ENCODE measurements at places on chromosomes 4 and X.

DNA sequence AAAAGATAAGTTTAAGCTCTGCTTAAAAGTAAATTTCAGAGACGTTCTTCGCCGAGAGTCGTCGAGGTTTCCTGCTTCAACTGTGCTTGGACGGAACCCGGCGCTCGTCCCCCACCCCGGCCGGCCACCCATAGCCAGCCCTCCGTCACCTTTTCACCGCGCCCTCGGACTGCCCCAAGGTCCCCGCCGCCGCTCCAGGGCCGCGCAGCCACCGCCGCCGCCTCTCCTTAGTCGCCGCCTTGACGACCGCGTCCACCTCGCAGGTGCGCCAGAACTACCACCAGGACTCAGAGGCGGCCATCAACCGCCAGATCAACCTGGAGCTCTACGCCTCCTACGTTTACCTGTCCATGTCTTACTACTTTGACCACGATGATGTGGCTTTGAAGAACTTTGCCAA is 70.8 kb downstream of the FMR1NB start:
- no peak for DNase-seq

GRCh38 chr4:113935190-113935589 is 44.3 kb downstream of the ARSJ start:
- DNase-seq = no peak

GRCh38 chrX:20623448-20623847 is 356.7 kb upstream of the RPS6KA3 start:
- DNase-seq = peak; percentile 47

- peak; percentile 85 for DNase-seq
Measured at GRCh38 chr4:1683261-1683735, 815 bp downstream of the FAM53A start.

GRCh38 chr4:177706916-177707315 is 264.7 kb upstream of the AGA start:
- DNase-seq = no peak

- DNase-seq = peak; percentile 72
Measured at GRCh38 chr4:173257732-173258717, 76.1 kb downstream of the HMGB2 start.

- DNase-seq = peak; percentile 65
Measured at GRCh38 chr4:166293556-166293955, 420.5 kb downstream of the TLL1 start.

- DNase-seq = peak; percentile 80
Measured at GRCh38 chrX:154074199-154074598, 23.3 kb downstream of the MECP2 start.

DNA sequence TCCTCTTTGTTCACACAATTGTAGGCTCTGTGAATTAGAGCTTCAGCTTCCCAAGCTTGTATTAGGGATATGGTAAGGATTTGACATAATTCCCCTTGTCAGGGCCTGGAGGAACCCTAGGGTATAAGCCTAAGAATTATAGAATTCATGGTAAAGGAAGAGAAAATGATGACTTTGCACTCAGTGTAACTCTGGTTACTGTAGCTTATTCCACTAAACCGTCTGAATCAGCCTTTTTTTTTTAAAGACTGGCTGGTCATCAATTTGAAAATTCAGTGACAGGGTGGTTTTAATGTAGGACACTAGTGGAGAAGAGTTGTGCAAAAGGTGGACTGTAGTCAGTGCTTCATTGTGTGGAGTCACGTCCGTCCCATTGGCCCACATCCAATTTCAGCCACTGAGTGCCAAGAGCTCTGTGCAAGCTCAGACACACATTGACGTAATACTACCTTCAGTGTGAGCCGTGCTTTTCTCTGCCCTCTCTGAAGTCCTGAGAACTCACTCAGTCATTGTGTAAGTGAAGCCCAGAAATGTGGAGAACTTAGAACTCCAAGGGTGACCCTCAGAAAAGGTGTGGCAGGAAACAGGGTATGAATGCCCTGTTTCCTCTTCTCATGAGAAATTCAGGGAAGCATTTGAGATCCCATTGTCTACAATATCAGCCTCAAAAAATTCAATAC is 449.8 kb downstream of the C4orf33 start:
- peak; percentile 25 for DNase-seq

DNA sequence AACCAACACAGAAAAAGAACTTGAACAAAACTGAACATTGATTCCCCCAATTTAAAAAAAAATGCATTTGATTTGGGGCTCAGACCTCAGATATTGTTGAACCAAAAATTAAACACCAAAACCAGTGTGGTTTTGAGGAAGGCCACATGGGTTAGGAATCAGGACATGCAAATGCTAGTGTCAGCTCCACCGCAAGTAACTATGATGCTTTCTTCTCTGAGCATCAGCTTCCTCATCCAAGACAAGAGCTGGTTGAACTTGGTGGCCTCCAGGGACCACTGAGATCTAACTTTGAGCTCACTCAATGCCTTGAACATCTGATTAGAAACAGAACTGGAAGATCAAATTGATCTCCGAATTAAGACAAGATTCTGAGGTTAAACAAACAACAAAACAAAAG is 142.9 kb upstream of the NWD2 start:
- DNase-seq = no peak

DNA sequence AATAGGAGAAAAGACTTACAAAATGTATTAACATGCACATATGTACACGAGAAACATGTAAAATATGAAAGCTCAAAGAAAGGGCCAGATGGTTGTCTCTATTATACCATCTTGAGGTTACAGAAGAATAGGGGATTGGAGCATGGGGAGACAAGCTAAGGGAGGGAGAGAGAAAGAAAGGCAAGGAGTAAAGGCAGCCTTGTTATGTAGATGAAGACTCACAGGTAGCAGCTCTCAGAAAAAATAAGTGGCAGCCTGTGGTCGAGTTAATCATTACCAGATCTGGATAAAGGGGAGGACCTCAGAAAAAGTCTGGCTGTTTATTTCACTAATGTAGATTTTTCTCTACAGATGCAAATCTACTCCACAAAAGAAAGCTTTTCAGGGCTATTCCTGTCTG is 26.6 kb upstream of the PPP1R2C start:
- DNase-seq = no peak

- no peak for DNase-seq
Measured at GRCh38 chr4:19596342-19596741, 655.4 kb upstream of the SLIT2 start.

- no peak for DNase-seq
Measured at GRCh38 chr4:147398556-147398955, 82.3 kb upstream of the EDNRA start.

DNA sequence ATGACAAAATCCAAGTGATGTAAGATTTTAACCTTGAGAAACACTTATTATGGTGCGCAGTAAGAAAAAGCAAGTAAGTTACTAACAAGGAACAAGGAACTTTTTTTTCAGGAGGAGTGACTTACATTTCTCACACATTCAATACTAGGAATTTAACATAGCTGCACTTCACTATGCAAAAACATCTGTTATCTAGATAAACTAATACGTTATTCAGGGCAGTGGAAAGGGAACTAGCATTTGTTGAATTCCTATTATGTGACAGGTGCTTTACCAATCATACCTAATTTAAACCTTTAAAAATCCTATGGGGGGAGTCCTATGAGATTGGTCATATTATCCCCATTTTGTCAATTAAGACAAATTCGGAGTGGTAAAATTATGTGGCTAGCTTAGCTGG is 238.0 kb downstream of the NR3C2 start:
- DNase-seq = no peak

GRCh38 chrX:85391878-85392238 is 12.4 kb upstream of the POF1B start:
- DNase-seq = no peak

DNA sequence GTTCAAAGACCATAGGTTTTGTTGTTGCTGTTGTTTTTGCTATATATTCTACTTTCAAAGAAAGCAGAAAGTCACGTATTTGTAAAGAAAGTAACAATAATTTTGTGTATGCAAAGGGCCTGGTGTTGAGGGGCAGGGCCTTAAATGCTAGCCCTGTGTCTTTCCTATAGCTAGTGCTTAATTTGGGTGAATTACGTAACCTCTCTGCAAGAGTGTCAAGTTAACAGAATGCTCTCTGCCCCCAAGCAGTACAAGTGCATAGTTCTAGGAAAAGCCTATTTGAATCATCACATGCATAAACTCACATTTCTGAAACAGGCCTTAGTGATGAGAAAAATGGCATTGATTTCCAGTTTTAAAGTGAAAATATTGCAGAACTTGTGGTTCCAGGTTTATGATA is 663.6 kb downstream of the STIM2 start:
- DNase-seq = no peak

DNA sequence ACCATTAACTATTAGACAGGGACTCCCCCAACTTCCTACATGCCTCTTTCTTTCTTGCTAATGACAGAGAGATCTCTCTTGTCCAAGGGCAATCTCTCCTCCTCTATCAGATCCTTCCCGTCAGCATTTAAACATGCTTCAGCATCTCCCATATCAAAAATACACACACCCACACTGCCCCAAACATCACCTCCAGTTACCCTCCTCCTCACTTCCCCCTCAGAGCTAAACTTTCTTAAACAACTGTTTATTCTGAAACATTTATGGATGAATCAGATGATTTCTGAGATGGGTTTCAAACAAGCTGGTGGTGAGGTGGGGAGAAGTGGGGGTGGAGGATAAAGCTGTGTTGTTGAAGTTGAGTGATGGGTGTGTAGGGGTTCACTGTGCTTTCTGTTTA is 23.5 kb downstream of the USP46 start:
- DNase-seq = no peak

GRCh38 chrX:638482-639131 is 8.0 kb downstream of the SHOX start:
- DNase-seq = no peak

GRCh38 chr4:145842224-145842887 is 96.3 kb downstream of the ZNF827 start:
- DNase-seq = peak; percentile 74

DNA sequence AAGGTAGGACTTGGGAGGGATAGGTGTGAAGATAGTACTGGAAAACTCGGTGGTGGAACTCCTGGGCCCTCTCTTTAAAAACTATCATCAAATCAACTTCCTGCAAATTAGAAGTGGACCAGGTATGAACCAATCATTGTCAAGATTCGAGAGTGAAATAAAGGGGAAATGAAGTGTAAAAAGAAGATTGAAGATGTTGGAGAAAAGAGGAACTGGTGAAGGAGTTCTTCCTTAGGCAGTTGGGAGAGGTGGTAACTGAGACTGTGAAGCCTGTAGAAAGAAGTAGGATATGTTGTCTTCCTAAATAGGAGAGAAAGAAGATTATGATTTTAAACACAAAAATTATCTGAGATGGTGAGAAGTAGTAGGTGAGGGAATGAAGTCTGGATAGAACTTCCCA is 212.2 kb downstream of the PPP1R2C start:
- DNase-seq = no peak

GRCh38 chr4:83629945-83630721 is 94.2 kb downstream of the GPAT3 start:
- peak; percentile 59 for DNase-seq

GRCh38 chrX:6667048-6667768 is 132.3 kb upstream of the VCX3A start:
- no peak for DNase-seq

- no peak for DNase-seq
Measured at GRCh38 chr4:13615161-13615560, 12.4 kb downstream of the BOD1L1 start.

- DNase-seq = no peak
Measured at GRCh38 chr4:7170012-7170411, 22.3 kb upstream of the SORCS2 start.

GRCh38 chr4:28435314-28435713 is 1574.7 kb downstream of the STIM2 start:
- no peak for DNase-seq

- DNase-seq = no peak
Measured at GRCh38 chr4:7256984-7257810, 64.9 kb downstream of the SORCS2 start.

DNA sequence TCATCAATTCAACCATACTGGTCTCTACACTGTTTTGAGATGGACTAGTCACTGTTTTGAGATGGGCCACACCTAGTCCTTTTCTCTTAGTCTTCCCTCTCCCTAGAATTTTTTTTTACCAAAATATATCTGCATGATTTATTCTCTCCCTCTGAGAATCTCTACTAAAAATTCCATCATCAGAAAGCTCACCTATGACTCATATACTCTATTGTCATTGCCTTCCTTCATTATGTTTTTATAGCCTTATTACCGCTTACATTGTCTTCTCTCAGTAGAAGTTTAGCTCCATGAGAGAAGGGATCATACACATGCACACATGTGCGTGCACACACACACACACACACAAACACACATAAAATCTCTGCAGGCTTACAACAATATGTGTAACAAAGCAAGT is 303.6 kb downstream of the PCDH10 start:
- DNase-seq = peak; percentile 10

DNA sequence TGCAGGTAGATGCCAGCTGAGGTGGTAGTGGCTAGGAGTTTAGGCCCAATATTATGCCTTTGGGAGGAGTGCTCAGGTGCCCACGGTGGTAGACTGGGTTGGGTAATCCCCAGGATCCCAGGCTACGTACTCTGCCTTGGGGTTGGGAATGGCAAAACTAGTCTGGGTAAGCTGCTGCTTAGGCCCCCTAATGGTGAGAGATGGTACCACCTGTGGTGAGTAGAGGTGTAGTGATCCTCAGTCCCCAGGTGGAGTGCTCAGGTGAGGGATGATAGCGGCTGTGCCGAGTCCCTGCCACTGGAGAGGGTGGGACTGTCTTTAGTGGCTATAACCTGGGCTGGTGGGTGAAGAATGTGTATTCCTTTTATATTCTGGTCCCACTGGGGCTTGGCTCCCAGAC is 75.2 kb downstream of the IL1RAPL2 start:
- no peak for DNase-seq

DNA sequence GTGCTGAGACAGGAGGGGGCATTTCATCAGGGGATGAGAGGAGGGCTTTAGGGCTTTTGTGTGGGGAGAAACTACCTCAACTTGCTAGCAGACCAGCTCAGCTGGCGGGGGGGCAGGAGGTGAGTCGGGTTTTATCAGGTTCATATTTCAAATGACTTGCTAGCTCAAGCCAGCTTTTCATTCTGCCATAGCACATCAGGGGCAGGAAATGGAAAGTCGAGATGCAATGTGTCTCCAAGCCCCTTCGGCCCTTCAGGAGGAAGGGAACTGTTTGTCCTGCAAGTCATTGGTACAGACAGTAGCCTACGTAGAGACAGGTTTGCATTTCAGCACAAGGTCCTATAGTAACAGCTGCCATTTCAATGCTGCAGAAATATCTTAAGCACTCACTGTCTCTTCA is 194.1 kb downstream of the PTTG2 start:
- DNase-seq = no peak

DNA sequence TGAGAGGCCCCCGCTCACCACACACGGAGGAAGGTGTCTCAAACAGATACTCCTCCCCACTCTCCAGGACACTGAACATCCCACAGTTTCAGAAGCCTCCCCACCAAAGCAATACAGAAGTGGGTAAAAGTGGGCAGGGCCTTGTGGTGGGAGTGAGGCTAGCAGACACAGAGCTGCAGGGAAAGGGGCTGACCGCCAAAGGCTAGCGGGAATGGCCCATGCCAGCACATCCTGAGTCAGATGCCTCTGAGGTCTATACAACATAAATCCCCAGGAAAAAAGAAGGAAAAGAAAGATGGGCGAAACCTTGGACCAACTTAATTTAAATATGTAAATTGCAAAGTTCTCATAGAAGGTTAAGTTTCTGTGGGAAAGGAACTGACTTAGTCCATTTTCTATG is 21.9 kb upstream of the ARHGAP10 start:
- peak; percentile 94 for DNase-seq
